KBM-7 (cell line): ENCODE measurements at places on chromosomes 11 and 22.

GRCh38 chr11:12123273-12123672 lies 12.9 kb downstream of the MICAL2 start:
- no peak for DNase-seq

DNA sequence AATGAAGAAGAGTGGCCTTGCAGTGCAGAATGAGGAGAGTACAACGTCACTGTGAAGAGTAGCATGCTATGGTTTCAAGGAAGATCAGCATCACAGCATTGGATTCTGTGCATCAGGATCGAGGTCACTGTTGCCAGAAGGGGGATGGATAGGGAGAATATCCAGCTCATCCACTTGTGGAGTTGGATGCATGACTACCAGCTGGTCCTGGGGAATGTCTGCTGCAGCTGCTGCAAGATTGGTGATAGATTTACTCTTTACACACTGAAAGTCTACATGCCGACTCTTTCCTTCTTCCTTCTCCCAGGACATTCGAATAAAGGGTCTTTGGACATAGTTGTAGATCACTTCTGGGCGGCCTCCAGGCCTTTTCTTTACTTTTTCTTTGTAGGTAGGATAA lies 74.3 kb downstream of the BTBD10 start:
- no peak for DNase-seq

GRCh38 chr22:37479196-37479595 lies 7.0 kb downstream of the MFNG start:
- no peak for DNase-seq

DNA sequence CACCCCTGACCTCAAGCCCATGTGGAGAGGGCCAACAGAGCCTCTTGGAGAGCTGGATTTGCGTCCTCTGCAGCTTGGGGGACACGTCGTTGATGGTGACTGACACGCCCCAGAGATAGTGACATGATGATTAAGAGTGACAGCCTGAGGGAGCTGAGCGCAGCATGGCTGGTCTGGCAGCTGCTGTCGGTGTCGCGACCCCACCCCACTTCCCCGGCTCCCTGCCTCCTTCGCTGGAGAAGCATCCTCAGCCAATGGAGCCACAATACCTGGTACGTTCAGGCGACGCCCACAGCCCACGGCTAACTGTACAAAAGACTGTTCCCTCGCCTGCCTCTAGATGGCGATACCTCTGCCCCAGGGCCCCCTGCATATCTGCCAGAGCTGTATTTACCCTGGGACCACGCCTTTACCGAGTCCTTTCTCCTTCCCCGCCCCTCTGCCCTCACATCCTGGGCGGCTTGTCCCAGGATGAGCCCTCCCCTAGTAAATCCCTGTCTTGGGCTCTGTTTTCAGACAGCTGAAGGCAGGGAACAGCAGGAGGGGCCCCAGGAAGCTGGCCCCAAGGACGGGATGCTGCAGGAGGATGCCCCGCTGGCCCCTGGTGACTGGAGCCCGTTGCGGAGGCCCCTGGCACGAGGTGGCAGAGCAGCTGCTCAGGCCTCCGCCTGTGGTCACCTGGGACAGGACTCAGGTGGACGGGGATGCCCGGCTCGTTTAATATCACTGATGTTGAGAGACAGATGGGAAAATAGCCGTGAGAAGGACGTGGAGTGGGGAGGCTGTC lies 90.6 kb downstream of the RPS6KA4 start:
- peak; percentile 90 for DNase-seq

- no peak for DNase-seq
These were observed 52.7 kb downstream of the RTL6 start for GRCh38 chr22:44445307-44445680.
